ENCODE measurements at places on chromosomes 11 and 22. TPM values are rescaled to one million over a fixed set of nuclear protein-coding genes. Genes with fewer than 3 reads are reported as not detected.

The SOX6 gene
- 75.7 TPM for total RNA-seq

The MMP10 gene
- 1.2 TPM for total RNA-seq

DNA sequence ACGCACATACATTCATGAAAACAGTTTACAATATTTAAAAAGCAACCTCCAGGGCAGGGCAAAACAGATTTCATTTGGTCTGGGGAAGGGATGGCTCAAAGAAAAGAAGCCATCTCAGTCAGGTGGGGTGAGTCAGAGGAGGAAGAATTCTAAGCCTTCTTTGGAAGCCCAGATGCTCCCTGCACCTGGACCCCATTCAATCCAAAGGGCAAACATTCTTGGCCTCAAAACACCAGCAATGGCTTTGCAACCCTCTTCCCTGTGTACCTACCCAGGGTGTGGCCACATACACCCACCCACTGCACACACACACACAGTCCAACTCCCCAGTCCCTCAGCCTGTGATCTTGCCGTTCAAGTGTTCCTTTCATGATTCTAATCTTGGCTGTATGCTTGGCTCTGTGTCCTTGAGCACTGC, 2.0 kb downstream of the KCNE3 start:
- no peaks in the 10 kb centered on the region for H3K36me3 ChIP-seq
- peaks cover 43% of the 10 kb centered on the region for H3K4me1 ChIP-seq
- no peak overlapping the region for H3K4me3 ChIP-seq
- DNase-seq: peak; percentile 69
- no peaks in the 10 kb centered on the region for H3K27me3 ChIP-seq
- H3K27ac ChIP-seq: peak overlapping the region; percentile 80

- H3K4me3 ChIP-seq: no peak overlapping the region
- peaks cover 9% of the 10 kb centered on the region for H3K4me1 ChIP-seq
- H3K27ac ChIP-seq: no peak overlapping the region
- H3K27me3 ChIP-seq: no peaks in the 10 kb centered on the region
- DNase-seq: peak; percentile 6
These were observed 1487.9 kb downstream of the FAM181B start for GRCh38 chr11:81245791-81246190.

GRCh38 chr11:61959114-61959513, 8.3 kb downstream of the FTH1 start:
- peaks cover 34% of the 10 kb centered on the region for H3K4me1 ChIP-seq
- DNase-seq: no peak
- H3K27ac ChIP-seq: peak overlapping the region; percentile 56
- H3K27me3 ChIP-seq: no peaks in the 10 kb centered on the region
- H3K4me3 ChIP-seq: no peak overlapping the region

DNA sequence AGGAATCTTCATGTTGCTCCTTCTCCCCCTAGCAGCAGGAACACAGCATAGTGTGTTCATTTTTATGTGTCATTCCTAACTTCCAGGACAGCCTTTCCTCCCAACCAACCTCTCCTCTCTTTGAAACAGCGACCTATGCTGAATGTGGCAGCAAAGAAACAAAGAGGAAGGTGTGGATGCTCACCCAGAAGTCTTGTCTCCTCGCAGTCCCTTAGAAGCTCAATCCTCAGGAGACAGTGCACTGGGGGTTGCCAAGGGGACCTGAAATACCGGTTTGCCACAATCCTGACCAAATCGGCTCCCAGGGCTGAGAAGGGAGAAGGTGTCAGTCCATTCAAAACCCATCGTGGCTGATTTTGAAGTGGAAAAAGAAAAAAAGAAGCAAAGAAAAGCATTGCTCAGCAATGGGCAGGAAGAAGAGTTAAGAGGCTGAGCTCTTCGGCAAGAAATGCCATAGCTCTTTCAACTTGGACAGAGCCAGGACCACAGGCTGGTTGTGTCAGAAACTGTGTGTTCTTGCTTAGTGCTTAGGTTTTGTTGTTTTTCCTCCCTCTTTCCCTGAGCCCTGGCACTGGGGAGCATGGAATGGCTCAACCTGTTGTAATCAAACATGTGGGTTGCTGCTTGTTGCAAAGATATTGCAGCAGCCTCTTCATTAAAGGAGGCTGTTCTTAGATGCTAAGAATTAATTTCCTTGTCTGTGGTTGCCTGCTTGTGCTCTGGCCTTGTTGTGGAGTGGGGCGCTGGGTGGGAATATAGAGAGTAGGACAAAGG, 30.4 kb upstream of the TENM4 start:
- no peak overlapping the region for H3K4me3 ChIP-seq
- peaks cover 5% of the 10 kb centered on the region for H3K4me1 ChIP-seq
- no peak overlapping the region for H3K27ac ChIP-seq

DNA sequence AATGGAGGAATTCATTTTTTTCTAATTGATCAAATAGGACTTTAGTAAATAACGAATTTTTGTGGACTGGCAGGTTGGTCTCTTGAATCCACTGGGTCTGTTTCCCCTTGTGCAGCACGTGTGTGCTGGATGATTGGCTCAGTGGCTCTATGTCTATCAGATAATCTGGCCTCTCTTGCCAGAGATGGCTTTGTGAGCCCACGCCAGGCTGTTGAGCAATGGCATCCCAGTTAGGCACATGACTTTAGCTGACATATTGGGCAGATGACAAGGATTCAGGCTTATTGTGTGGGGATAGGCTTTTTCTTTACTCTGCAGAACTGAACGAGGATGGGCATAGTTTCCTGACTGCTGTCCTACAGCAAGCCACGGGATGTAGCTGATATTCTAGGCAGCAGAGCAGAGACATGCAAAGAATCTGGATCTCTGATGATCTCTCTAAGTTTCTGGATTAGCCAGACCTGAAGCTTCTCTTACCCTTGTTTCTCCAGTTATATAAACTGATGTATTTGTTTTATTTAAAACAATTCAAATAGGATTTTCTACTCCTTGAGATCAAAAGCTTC, 144.9 kb downstream of the ARHGAP42 start:
- DNase-seq: no peak
- no peak overlapping the region for H3K4me3 ChIP-seq
- peaks cover 18% of the 10 kb centered on the region for H3K4me1 ChIP-seq
- peak overlapping the region; percentile 7 for H3K27ac ChIP-seq
- no peaks in the 10 kb centered on the region for H3K27me3 ChIP-seq

DNA sequence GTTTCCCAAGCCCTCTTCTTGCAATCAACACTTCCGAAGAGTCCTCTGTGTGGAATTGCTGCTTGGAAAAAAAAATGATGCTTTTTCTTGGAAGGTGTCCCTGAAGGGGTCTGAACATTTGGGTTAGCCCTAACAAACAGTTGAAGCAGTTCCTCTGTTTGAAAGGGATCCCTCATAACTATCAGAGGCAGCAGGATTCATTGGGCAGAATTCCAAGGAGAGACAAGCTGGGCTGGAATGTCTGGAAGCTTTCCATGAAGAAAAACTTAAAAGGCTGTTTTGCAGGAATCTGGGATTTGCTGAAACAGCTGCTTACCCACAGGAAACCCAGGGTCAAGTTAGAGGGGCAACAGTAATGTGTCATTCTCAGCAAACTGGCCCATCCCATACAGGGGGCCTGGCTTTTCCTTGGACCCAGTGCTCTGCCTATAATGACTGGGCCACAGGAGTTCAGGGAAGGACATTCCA, 3.1 kb downstream of the CSNK2A3 start:
- no peaks in the 10 kb centered on the region for H3K36me3 ChIP-seq
- no peaks in the 10 kb centered on the region for H3K27me3 ChIP-seq
- DNase-seq: peak; percentile 52

- no peak overlapping the region for H3K4me3 ChIP-seq
- DNase-seq: no peak
- no peak overlapping the region for H3K27ac ChIP-seq
- no peaks in the 10 kb centered on the region for H3K27me3 ChIP-seq
- H3K36me3 ChIP-seq: no peaks in the 10 kb centered on the region
These were observed 2.9 kb upstream of the CTSC start for GRCh38 chr11:88340366-88340935.

- H3K27ac ChIP-seq: no peak overlapping the region
- H3K36me3 ChIP-seq: no peaks in the 10 kb centered on the region
- no peaks in the 10 kb centered on the region for H3K4me1 ChIP-seq
- no peak for DNase-seq
These were observed 181.8 kb downstream of the BUD13 start for GRCh38 chr11:116590844-116591570.

DNA sequence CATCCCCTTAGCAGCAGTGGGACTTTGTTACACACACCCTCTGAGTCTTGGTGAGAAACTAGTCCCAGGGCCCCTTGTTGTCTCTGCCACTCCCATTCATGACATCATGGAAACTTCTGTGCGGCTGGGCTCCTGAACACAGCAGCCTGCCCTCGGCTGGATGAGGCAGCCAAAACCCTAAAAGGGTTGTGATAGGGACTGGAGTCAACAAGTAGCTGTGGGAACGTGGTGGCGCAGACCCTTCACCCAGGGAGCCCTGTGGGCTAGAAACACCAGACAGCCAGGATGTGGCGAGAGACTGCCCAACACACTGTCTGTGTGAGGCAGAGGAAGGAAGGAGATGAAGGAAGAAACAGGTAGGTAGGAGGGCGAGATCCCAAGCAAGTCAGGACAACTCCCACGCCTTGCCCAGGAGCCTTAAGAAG, 3.9 kb downstream of the CD3D start:
- DNase-seq: peak; percentile 81
- no peaks in the 10 kb centered on the region for H3K36me3 ChIP-seq
- H3K4me3 ChIP-seq: no peak overlapping the region
- H3K4me1 ChIP-seq: peaks cover 12% of the 10 kb centered on the region
- H3K27ac ChIP-seq: peak overlapping the region; percentile 92

The NCAPH2 gene
- total RNA-seq: 25.6 TPM

DNA sequence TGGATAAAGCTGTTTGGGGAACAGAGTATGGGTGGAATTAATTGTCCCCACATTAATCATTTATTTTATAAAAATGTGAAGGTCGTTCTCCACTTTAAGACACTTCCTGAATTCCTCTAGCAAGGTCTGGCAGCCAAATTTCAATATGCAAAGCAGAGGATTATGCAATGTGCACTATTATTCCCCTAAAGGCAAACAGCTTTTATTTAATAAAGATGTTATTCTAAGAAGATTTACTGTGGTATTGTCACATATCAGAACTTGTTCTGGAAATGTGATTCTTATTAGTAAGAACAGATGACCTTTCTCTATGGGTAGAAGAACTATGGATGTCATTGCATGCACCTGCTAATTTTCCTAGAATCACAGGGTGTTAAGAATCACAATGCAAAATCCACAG, 1128.8 kb upstream of the CCDC90B start:
- H3K4me3 ChIP-seq: no peak overlapping the region
- H3K27ac ChIP-seq: no peak overlapping the region
- DNase-seq: no peak
- no peaks in the 10 kb centered on the region for H3K36me3 ChIP-seq
- no peaks in the 10 kb centered on the region for H3K27me3 ChIP-seq

DNA sequence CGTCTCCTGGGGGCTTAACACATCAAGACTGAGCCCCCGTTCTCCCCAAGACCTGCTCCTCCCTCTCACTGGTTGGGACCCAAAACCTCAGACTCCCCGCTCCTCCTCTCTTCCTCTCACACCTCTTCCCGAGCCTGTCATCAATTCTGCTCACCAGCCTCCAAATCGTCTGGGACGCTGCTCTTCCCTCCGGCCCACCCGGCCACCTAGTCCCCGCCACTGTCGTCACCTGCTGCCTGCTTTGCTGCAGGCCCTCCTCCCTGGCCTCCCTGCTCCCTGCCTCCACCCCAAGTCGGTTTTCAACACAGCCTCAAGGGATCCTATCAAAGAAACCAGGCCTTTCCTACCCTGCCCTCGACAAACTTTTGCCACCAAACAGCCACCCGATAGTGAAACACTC, 3.1 kb downstream of the MFNG start:
- H3K36me3 ChIP-seq: no peaks in the 10 kb centered on the region
- no peak overlapping the region for H3K4me3 ChIP-seq
- H3K27me3 ChIP-seq: no peaks in the 10 kb centered on the region
- no peak for DNase-seq

The SCN4B gene
- total RNA-seq: 0.57 TPM

The DEUP1 gene
- total RNA-seq: 0.40 TPM

The OR52I2 gene
- total RNA-seq: not detected

DNA sequence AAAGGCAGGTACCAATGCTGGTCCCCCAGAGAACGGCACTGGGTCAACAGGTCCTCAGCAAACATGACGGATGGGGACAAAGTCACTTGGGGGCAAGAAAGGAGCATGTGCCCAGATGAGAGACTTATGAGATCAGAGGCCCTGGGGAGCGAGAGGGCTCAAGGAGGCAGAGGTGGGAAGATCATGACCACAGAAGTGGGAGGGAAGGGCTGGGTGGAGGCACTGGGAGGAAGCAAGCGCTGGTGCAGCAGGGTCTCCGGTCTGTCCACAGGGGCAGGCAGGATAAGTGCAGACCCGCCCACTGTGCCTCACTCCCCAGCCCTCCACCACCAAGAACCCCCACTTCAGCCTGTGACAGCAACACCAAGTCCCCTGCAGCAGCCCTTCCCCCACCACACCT, 10.9 kb downstream of the ELFN2 start:
- H3K4me3 ChIP-seq: no peak overlapping the region
- no peak overlapping the region for H3K27ac ChIP-seq
- H3K4me1 ChIP-seq: peaks cover 9% of the 10 kb centered on the region

The IRAG1 gene
- 5.7 TPM for total RNA-seq

- peaks cover 39% of the 10 kb centered on the region for H3K4me1 ChIP-seq
- H3K4me3 ChIP-seq: no peak overlapping the region
- DNase-seq: peak; percentile 85
These were observed 2.5 kb downstream of the TCN2 start for GRCh38 chr22:30609260-30610185.

The LUZP2 gene
- 7.9 TPM for total RNA-seq

DNA sequence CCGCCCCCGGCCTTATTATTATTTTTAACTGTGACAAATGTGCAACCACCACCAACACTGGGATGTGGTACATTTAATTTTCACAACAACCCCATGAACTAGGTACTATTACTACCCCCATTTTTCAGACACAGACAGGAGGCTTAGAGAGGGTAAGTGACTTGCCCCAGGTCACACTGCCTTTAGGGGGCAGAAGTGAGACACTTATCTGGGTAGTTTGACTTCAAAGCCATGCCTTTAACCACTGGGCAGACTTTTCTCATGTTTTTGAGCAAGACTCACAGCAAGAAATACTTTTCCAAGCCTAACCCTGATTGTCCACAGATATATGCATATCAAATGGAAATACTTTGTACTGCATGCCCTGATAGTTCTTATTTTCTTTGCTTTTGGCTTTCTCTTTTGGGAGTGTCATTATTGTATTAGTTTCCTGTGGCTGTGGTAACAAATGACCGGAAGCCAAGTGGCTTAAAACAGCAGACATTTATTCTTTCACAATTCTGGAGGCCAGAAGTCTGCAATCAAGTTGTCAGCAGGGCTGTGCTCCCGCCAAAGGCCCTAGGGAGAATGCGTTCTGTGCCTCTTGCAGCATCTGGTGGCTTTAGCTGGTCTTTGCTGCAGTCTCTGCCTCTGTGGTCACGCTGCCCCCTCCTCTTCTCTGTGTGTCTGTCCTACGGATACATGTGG, 110.8 kb downstream of the GRIK4 start:
- no peaks in the 10 kb centered on the region for H3K4me1 ChIP-seq
- DNase-seq: no peak
- no peak overlapping the region for H3K27ac ChIP-seq
- no peaks in the 10 kb centered on the region for H3K27me3 ChIP-seq
- H3K36me3 ChIP-seq: no peaks in the 10 kb centered on the region
- no peak overlapping the region for H3K4me3 ChIP-seq

GRCh38 chr11:6402561-6402981, 12.3 kb downstream of the SMPD1 start:
- no peak for DNase-seq
- H3K27ac ChIP-seq: no peak overlapping the region
- H3K27me3 ChIP-seq: no peaks in the 10 kb centered on the region

All from hepatocyte (in vitro differentiated cells).